ENCODE measurements at places on chromosomes 2 and 18.
A peak's percentile ranks its signal among the peaks of the same experiment; 100 is the strongest.

- DNase-seq, result no peak
Measured at GRCh38 chr2:134670955-134671354, 47.8 kb downstream of the TMEM163 start.

DNA sequence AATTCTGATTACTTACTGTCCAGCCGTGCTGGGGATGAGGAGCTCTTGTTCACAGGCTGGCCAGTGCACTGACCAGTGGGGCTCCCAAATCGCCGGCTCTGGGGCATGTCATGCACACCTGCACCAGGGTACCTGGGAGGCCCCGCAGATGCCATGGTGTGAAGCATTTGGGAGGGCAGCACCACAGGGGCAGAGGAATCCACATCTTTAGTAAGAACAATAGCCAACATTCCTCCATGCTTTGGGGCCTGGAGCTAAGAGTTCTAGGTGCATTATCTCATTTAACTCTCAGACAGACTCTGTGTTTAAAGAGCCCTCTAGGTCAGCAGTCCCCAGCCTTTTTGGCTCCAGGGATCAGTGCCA lies 104.2 kb downstream of the ACKR3 start:
- no peak for DNase-seq

DNA sequence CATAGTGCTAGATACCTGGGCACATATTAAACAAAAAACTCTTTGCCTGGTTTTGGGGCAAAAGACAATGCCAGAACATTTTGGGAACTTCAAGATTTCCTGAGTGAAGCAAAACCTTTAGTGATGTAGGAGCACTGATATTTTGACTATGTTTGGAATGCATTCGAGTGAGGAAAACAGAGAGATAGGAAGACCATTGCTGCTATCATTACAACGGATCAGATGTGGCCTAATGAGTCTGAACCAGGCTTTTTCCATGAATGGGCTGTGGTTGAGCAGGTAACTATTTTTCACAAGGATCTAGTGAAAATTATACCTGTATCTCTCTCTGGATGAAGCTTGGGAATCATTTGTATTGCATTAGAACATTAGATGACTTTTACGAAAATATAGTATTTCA lies 562.2 kb downstream of the DCC start:
- no peak for DNase-seq

DNA sequence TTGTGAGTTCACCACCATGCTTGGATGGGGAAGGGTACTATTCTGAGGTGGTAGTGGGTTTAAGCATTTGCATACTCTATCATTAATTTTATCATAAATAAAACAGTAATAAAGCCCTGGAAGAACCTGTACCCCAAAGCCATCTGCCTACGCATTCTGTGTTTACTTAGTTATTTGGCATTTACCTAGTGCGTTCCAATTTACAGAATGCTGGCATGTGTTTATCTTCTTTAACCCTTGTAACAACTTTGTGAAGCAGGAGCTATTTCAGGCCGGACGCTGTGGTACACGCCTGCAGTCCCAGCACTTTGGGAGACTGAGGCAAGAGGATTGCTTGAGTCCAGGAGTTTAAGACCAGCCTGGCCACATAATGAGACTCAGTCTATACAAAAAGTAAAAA lies 17.8 kb upstream of the ODC1 start:
- DNase-seq, result no peak

- no peak for DNase-seq
Measured at GRCh38 chr2:11554399-11554716, 20.5 kb downstream of the GREB1 start.

DNA sequence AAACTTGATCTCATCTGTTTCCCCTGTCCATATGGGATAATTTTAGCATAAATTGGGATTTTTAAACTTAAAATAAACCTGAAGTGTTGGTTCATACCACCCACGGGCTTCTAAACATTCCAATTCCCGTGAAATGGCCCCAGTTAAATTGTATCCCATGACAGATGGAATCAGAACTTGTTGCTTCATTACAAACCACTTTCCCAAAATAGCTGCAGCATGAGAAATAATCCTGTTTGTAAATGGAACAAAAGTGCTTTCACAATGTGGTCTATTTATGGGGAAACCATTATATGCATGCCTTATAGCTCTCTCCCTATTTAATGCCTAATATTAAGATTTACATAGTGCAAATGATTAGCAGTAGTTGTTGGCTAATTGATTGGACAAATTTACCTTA lies 15.9 kb downstream of the SCG2 start:
- no peak for DNase-seq

DNA sequence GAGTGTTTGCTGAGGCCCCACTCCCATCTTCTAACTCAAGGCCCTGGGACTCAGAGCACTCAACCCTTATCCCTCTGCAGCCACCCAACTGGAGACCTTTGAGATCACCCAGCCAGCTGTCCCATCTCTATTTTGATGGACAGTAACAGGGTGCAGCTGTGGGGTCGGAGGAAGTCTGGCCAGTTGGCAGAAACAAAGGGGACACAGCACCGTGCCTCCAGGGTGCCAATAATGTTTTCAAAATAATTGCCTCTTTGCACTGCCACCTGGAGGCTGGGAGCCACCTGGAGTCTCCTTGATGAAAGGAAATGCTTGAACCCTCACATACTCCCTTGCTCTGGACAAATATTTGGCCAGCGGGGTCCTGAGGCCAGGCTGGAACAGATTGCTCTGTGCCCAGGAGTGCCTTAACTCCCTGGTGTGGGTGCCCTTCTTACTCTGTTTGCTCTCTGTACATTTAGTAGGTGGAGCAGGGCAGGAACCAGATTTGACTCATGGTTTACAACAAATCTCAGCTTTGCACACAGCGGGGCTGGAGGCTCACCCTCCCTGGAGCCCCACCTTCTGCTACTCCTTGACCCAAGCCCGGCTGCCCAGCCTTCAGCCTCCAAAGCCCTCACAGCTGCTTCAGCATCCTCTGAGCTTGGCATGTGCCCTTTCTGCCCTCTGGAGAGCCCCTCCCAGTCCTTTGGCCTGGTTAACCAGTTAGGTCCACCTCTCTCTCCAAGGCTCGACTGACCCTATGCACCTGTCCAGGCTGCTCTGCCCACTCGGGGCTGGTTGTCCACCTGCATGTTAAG lies 17.2 kb downstream of the MAL start:
- no peak for DNase-seq

DNA sequence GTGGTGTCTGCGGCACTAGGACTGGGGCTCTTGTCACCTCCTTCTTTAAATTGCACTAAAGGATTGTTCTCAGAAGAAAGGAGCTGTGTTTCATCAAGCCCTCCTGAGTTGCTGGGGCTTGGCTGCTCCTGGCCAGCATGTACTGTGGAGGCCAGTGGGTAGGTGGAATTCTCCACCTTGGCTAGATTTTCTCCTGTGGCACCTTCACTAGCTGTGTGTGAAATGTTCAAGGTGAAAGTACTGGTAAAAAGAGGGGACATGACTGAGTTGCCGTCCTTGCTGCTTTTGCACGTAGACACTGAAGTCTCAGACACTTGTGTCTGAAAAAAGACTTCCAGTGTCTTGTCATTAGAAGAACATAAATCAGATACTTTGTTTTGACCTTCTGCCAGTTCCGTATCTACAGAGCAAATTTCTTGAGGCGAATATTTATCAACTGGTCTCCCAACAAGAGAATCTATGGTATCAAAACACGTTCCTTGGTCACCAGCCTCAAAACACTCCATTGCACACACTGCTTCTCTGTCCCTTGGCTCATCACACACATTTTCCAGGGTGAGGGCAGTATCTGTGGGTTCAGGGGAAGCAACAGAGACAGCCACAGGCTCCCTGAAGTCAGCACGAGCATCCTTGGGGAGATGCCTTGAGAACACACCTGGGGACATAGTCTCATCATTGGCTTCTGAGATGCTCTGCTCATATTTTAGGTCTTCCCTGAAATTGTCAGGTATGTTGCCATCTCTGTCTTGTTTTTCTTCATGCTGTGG lies 91.4 kb downstream of the ALPK2 start:
- DNase-seq, result no peak

- peak; percentile 24 for DNase-seq
Measured at GRCh38 chr2:437756-438393, 150.0 kb upstream of the ALKAL2 start.

- no peak for DNase-seq
Measured at GRCh38 chr18:49652881-49653724, 91.2 kb downstream of the LIPG start.

DNA sequence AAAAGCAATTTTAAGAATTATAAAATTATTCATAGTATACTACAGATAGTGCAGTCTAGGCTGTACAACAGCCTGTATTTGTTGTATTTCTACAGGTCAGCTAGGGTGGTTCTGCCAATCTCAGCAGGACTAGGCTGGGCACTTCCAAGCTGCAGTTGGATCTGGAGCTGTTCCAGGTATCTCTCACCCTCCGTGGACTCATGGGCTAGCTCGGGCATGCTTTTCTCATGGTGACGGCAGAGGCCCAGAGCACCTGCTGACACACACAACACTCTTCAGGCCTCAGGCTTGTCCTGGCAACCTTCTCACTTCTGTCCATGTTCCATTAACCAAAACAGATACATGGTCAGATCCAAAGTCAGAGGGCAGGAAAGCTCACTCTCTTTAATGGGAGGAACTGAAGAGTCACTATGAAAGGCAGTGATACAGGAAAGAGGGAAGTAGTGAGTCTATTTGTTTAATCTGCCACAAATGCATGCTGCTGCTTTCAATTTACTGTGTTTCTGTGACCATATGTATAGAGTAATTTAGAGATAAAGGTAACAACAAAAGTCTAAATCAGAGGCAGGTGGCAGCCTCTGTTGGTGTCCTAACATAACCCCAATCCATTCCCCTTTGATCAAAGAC lies 462.4 kb upstream of the ACVR2A start:
- DNase-seq, result no peak

GRCh38 chr18:68181956-68182355 lies 533.0 kb downstream of the TMX3 start:
- no peak for DNase-seq

- no peak for DNase-seq
Measured at GRCh38 chr2:109260116-109260855, 131.3 kb downstream of the SH3RF3 start.

DNA sequence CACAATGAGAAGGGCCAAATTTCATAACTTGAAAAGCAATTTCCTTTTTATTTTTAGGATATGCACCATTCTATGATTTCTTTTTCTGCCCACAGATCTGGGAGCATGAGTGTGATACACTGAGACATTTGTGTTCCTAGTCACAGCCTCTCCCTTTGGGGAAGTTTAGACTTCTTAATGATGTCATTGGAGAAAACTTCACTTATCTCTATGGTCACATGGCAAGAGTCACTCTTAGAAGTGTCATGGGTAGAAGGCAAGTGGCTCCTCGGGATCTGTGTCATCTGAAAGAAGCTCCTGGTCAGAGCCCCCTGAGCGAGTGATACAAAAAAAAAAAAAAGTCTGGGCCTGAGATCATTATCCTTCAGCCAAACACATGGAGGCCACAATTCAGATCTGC lies 62.5 kb upstream of the LGALSL start:
- DNase-seq, result no peak

DNA sequence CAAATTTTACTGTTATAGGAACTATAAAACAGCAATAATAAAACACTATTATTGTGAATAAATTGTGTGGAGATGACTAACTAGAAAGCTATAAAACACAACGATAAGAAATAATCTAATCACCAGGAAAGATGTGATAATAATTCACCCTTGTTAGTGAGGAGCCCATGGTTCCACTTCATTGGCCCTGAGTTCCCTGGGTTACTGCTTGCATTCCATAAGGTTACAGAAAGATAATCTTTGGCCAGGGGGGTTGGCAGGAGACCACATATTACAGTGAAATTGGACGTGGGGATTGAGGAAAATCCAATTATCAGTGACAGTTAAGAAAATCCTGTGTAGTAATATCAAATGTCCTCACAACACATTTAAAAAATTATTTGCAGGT lies 2.5 kb upstream of the CPO start:
- DNase-seq, result no peak

- DNase-seq, result no peak
Measured at GRCh38 chr2:168392024-168392423, 64.0 kb upstream of the CERS6 start.

DNA sequence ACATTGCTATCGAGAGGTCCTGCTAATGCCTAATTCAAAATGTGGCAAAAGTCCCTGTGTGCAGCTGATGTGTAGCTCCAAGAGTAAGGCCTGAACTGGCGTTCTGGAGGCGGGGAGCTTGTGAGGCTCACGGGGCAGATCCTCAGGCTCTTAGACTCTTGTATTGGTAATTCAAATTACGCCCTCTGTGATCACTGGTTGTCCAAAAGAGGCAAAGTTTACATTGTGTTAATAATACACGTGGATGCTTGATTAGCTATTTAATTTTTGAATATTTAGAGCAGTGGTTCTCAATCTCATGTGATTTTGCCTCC lies 12.4 kb upstream of the CRYGA start:
- DNase-seq, result no peak

DNA sequence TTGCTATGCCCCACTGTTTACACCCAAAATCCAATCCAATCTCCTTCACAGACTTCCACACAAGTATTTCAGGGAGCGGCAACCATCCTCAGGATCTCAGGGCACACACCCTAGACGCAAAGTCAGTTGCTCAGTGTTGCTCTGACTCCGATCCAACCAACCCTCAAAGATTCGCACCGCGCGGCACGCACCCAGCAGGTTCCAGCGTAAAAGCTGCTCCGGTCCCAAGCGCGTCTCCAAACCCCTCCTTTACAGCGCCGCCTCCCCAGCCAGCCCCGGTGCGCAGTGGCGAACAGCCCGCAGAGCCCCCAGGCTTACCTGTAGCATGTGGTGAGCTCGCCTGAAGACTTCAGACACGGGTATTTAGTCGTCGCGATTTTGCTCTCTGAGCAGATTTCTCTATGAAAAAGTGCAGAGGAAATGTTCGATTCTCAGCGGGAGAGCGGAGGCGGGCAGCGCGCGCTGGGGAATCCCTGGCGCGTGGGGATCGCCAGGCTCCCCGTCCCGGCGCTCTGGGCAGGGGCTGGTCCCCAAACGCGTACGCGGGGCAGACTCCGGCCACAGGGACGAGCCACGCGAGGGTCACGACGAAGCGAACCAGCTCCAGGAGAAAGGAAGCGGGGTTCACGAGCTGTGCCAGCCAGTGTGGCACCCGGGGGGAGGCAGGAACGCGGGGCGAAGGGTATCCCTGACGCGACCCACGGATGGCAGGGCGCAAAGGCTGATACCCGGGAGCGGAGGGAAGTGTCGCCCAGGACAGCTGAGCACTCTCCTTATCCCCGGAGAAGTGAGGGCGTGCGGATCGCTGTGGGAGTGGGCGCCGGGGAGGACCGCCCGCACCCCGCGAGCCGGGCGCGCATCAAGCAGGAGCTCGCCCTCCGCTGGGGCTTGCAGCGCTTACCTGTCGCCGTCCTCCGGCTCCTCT lies 650 bp downstream of the CCBE1 start:
- DNase-seq, result no peak

- DNase-seq, result no peak
Measured at GRCh38 chr2:112253261-112253815, 1.5 kb downstream of the ZC3H8 start.

GRCh38 chr2:38255211-38255610 lies 121.9 kb downstream of the ATL2 start:
- no peak for DNase-seq

- no peak for DNase-seq
Measured at GRCh38 chr18:27685807-27686412, 491.0 kb downstream of the CDH2 start.

- DNase-seq, result no peak
Measured at GRCh38 chr2:106178716-106179115, 15.4 kb downstream of the UXS1 start.

- DNase-seq, result no peak
Measured at GRCh38 chr18:48923746-48924629, 26.8 kb downstream of the SMAD7 start.
